ENCODE measurements at places on chromosomes 16 and 17. TPM values are rescaled to one million over a fixed set of nuclear protein-coding genes. Genes with fewer than 3 reads are reported as not detected.

GRCh38 chr16:26005336-26005735, 313.6 kb downstream of the HS3ST4 start:
- H3K27ac ChIP-seq = no peak overlapping the region
- no peak overlapping the region for H3K4me3 ChIP-seq
- H3K36me3 ChIP-seq = no peaks in the 10 kb centered on the region
- no peak for DNase-seq

DNA sequence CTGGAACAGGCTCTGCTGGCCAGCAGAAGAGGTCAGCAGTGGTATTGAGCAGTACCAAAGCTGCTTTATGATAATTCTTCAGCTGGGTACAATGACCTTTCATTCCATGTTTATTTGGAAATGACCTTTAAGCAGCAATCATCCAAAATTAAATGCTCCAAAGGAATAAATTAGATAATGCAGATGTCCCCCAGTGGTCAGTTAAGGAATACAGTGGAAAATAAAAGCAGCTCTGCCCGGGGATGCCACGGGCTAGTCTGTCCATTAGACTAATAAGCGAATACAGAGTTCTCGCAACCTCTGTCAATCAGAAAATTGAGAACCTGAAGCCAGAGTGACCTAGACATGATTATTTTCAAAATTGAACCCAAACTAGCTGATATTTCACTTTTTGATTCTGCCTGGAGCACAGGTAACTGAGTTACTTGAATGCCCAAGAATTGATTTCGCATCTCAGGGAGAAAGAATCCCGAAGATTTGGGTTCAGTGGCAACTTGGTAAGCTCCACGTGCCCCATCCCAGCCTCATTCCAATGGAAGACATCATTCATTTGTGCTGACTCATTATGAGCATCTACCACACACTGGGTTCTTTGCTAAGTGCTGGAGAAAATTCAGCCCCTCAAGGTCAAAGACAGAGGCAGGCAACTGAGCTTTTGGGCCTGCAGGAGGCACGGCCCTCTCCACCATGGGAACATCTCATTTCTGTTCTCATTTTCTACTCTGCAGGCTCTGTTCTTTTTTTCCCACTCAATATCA, 34.4 kb upstream of the SLC39A11 start:
- no peaks in the 10 kb centered on the region for H3K27me3 ChIP-seq
- no peak overlapping the region for H3K4me3 ChIP-seq
- no peak overlapping the region for H3K27ac ChIP-seq
- DNase-seq = no peak

DNA sequence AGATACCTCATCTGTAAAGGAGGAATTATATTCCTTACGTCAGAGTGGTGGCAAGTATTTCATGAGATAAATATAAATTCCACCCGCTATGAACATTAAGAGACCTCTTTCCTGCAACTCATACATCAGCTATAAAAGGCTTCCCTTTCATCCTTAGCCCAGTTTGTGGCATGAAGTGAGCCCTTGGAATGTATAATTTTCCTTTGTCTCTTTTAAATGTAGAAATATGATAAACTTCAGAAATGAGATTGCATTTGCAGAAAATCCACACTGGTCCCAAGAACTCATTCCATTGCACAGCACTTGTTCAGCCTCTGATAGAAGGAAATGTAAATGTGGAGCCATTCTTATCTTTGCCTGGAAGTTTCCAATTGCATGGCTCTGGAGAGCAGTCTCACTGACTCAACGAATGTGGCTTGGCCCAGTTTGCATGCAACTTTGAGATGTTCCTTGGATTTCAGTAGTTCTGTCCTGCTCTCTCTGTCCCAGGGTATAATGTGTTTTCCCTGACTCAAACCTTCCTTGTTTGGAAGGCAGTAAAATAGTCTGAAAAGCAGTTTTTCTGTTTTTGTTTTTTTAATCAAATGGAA, 746.4 kb downstream of the CDH11 start:
- DNase-seq = no peak
- H3K27ac ChIP-seq = no peak overlapping the region
- no peaks in the 10 kb centered on the region for H3K4me1 ChIP-seq
- H3K4me3 ChIP-seq = no peak overlapping the region

GRCh38 chr16:24427840-24428239, 111.5 kb upstream of the RBBP6 start:
- H3K36me3 ChIP-seq = no peaks in the 10 kb centered on the region
- DNase-seq = no peak
- H3K4me1 ChIP-seq = no peaks in the 10 kb centered on the region
- no peak overlapping the region for H3K4me3 ChIP-seq

DNA sequence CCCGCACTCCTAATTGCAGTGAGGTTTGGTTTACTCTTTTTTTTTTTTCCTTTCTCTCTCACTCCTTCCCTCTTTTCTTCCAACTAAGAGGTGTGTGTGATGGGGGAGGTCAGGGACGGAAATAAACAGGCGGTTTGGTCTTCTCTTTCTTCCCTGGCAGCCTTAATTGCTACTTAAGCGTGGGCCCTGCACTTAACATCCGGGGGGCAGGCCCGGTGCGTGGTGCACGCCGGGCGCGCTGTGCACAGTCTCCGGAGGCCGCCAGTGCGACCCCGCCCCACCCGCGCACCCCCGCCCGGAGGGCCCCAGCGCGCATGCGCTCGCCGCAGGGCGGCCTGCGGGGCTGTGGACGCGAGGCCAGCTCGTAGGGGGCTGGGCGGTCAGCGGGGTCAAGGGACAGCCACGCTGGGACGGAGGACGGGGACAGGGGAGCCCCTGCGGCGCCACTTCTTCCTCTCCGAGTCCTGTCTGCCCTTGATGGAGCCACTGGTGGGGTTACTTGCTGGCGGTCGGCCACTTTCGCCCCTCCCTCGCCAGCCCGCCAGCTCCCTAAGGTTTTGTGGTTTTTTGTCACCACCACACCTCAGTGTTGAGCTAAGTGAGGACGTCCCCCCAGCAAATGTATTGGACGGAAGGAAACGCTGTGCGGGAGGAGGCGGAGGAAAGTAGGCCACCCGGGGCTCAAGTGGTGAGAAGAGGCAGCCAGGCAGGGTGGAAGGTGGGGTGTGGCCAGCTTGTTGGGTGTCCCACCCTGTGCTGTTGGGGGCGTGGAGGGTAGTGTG, 120.9 kb downstream of the MRM1 start:
- peaks cover 7% of the 10 kb centered on the region for H3K4me1 ChIP-seq
- H3K4me3 ChIP-seq = peak overlapping the region; percentile 29
- peak; percentile 15 for DNase-seq
- H3K36me3 ChIP-seq = no peaks in the 10 kb centered on the region

DNA sequence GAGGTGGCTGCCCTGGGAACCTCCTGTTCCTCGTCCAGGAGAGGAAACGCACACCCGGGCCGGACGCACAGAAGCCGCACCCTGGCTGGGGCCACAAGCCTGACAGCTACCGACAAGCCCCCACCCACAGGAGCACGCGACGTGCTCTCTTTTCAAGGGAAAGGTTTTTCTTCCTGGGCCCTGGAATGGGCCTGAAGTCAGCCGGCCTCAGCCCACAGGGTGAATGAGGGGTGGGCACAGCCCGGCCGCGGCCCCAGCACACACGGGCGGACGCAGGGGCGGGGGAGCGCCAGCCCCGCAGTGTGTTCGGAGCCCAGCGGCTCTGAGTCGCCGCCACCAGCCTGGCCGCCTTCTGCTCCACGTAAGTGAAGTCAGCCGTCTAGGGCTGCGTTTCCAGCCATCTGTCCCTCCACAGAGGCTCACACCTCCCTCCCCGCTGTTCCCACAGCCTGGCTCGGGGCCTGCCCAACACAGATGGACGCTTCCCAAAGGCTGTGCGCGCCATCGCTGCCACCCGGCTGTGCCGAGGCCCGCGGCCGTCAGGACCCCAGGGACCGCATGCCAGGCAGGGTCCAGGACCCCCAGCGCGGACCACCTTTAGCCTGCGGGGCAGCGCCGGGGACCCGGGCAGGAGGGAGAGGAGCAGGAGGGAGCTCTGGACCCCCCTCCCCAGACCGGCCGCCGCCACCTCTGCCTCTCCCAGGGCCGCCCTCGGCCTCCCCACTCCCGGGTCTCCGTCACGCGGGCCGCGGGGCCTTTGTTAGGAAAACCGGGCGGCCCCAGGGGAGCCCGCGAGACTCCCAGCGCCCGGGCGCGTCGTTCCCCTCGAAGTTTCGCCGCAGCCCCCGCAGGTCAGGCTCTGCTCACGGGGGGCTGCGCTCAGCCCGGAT, 36.8 kb downstream of the CBFA2T3 start:
- no peak for DNase-seq
- H3K4me3 ChIP-seq = no peak overlapping the region
- H3K27ac ChIP-seq = no peak overlapping the region
- H3K36me3 ChIP-seq = no peaks in the 10 kb centered on the region

DNA sequence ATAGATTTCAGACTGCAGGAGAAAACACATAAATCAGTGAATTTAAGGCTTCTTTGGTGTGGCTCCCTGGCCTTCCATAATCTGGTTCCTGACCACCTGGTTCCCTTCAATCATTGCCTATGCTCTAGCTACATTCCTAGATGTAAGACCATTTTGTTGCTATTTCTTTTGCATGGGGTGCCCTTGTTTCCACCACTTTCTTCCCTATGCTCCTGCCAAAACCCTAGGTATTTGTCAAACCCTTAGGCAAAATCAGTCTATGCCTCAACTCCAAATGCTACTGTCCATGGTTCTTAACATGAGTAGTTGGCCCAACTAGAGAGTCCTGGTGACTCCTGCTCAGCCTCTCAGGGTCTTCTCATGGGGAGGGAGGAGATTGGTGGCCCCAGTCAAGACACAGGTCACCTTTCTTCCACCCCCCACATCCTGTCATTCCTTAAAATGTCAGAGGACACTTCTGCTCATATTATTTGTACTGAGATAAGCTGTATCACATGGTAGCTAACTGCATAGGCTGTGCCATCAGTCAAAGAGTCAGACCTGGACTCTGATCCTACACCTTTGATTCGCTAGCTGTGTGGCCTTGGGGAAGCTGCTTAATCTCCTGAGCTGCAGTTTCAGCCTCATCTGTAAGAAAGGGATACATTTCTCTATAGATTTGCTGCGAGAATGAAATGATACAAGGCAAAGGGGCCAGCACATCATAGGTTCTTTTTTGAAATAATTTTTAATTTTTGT, 15.0 kb downstream of the ACSM5 start:
- H3K36me3 ChIP-seq = no peaks in the 10 kb centered on the region
- H3K4me1 ChIP-seq = no peaks in the 10 kb centered on the region
- H3K27ac ChIP-seq = no peak overlapping the region
- no peak for DNase-seq
- no peak overlapping the region for H3K4me3 ChIP-seq

DNA sequence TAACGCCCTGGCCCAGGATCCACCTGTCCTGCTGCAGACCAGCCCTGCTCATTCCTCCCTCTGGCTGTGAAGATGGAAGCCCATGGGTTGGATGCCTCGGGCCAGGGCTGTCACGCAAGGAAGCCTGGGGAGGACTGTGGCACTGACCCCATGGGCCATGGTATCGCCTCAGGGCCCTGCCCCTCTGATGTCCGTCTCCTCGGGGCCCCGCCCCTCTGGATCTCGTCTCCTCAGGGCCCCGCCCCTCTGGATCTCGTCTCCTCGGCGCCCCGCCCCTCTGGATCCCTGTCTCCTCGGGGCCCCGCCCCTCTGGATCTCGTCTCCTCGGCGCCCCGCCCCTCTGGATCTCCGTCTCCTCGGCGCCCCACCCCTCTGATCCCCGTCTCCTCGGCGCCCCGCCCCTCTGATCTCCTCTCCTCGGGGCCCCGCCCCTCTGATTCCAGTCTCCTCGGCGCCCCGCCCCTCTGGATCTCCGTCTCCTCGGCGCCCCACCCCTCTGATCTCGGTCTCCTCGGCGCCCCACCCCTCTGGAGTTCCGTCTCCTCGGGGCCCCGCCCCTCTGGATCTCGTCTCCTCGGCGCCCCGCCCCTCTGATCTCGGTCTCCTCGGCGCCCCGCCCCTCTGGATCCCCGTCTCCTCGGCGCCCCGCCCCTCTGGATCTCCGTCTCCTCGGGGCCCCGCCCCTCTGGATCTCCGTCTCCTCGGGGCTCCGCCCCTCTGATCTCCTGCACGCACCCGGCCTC, 24.0 kb downstream of the METRNL start:
- no peaks in the 10 kb centered on the region for H3K36me3 ChIP-seq
- no peak overlapping the region for H3K27ac ChIP-seq
- no peaks in the 10 kb centered on the region for H3K27me3 ChIP-seq
- H3K4me1 ChIP-seq = peaks cover 14% of the 10 kb centered on the region

DNA sequence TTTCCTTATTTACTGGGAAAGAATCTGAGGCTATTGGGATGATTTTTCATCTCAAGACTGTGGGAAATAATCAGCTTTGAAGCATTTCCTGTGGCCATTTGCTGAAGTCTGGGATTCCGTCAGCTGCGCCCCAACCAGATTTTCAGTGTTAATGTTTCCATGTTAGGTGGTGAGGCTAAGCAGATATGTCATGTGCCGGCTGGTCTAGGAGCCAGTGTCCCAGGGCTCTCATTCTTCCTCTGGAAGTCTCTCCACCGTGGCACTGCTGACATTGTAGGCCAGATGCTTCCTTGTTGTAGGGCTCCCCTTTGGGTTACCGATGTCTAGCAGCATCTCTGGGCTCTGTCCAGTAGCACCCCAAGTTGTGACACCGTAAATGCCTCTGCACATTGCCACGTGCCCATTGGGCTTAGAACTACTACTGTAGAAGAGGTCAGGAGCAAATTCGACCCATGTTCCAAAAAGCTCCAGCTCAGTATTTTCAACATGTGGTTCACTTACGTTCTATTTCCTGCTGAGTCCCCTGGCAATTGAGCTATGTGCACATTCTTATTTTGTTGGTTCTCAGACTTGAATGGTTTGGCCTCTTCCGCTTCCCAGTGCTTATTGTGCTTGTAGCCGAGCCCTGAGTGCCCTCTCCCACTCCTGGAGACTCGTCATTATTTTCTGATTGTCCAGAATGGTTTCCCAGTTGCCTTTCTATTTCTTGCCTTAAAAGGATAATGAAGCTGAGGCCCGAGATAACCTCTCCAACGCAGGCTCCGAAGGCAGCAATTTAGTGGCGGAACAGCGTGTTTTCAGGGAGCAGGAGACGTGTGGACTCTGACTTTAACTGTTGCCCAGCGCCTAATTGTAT, 82.2 kb downstream of the SPECC1 start:
- no peaks in the 10 kb centered on the region for H3K4me1 ChIP-seq
- peaks cover 2% of the 10 kb centered on the region for H3K27me3 ChIP-seq
- H3K27ac ChIP-seq = no peak overlapping the region
- no peak for DNase-seq
- H3K4me3 ChIP-seq = no peak overlapping the region
- no peaks in the 10 kb centered on the region for H3K36me3 ChIP-seq

GRCh38 chr17:9020096-9020823, 1.1 kb upstream of the NTN1 start:
- H3K36me3 ChIP-seq = no peaks in the 10 kb centered on the region
- no peak overlapping the region for H3K4me3 ChIP-seq
- DNase-seq = no peak

TPSD1 gene
- total RNA-seq = not detected

VTN gene
- total RNA-seq = not detected

MC1R gene
- 4.0 TPM for total RNA-seq

Data from endothelial cell of umbilical vein (primary cell).